Suppressor macrophage treated with lipopolysaccharide for 1 hour (primary cell): ENCODE measurements at places on chromosomes 2 and 18.
A peak's percentile ranks its signal among the peaks of the same experiment; 100 is the strongest.

GRCh38 chr2:68839260-68839833, 31.9 kb downstream of the BMP10 start:
- peak; percentile 63 for DNase-seq

GRCh38 chr2:10170256-10170655, 47.7 kb downstream of the RRM2 start:
- DNase-seq, result peak; percentile 73

- no peak for DNase-seq
Measured at GRCh38 chr2:46273919-46274318, 23.3 kb upstream of the EPAS1 start.

DNA sequence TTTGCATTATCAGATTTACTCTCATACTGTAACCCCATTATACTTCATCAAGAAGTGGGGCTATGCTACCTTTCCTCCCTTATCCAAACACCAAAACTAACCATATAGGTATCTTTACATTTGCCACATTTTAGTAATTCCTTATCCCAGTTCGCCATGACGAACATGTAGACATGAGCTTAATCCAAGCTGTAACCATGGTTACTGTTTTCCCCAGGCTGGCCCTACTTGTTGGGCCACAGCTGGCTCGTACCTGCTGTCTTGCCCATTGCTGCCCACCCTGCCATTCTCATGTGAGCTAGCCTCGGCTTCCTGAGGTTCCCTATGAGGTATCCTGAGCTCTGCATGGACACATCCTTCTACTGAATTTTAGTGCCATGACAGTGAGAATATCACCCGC, 117.7 kb downstream of the PARD3B start:
- DNase-seq, result no peak

GRCh38 chr2:175233135-175233719, 51.7 kb upstream of the ATP5MC3 start:
- no peak for DNase-seq

DNA sequence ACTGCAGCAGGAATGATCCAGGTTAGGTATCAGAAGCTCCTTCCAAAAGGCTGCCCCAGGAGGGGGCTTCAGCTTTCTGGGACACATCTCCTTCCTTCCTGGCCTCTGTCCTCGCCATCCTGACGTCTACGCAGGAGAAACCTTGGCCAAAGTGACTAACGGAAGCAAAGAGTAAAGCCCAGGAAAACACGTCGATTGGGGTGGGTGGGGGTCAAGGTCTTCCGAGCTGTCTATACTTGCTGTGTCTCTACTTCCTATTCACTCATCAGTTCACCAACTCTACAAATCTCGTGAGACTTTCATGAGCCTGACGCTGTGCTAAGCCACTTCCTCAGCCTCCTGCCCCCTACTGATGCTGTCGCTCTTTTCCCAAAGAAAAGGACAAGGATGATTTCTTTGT, 212.6 kb downstream of the TNS1 start:
- DNase-seq, result peak; percentile 75

DNA sequence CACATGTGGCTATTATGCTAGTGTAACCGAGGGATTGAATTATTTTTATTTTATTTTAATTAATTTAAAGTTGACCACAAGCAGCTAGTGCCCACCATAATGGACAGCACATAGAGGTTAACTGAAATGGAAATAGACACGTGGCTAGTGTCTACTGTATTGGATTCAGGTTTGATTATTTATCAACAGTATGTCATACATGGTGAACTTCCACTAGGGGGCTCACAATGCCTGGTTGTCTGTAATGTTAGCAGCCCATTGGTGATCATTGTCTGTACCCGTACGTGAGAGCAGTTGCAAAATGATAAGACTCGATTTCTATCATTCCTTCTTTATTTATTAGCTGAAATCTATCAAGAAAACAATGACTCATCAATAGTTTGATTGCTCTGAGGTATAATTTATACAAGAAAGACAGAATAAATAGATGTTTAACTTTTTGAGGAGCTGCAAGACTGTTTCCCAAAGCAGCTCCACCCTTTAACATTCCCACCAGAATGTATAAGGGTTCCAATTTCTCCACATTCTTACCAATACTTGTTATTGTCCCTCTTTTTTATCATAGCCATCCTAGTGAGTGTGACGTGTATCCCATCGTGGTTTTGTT, 76.5 kb downstream of the CYBRD1 start:
- peak; percentile 78 for DNase-seq

GRCh38 chr2:229090225-229090624, 180.9 kb downstream of the PID1 start:
- peak; percentile 39 for DNase-seq

DNA sequence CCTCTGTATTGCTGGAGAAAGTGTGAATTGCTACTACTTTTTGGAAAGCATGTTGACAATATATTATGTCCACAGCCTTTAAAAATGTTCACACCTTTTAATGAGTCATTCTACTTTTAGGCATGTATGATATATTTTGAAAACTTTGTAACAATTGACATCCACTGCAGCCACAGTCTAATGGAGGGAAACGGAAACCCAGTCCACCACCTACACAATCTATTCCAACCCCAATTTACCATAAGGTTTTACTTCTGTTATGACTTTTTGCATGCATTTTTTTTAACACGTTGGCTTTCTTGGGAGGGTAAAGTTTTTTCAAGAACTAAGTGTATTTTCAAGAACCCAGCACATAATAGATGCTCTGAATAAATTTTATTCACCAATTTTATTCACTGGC, 38.5 kb upstream of the ATP8B1 start:
- no peak for DNase-seq

DNA sequence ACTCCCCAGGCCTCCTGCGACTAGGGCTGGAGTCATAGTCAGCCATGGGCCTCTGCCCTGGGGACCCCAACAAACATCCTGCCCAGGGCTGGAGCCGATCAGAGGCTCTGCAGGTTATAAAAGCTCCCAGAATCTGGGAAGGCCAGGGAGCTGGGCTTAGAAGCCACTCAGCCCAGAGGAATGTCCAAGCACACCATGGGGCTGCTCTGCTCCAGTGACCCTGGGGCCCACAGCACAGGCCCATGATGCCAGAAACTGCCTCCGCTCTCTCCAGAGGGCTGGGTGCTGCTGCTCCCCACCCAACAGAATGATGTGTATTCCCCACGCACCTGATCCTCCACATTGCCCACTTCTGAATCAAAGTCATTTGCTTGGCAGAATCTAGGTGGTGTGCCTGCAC, 88.5 kb downstream of the ARMC9 start:
- DNase-seq, result no peak
